ENCODE measurements at places on chromosomes 2 and 18. TPM values are rescaled to one million over a fixed set of nuclear protein-coding genes. Genes with fewer than 3 reads are reported as not detected.

- DNase-seq: no peak
Measured at GRCh38 chr18:10536280-10536679, 10.5 kb downstream of the NAPG start.

- DNase-seq: no peak
Measured at GRCh38 chr2:168033966-168034365, 213.4 kb downstream of the STK39 start.

GRCh38 chr18:58766164-58766563 lies 94.9 kb downstream of the MALT1 start:
- no peak for DNase-seq

GRCh38 chr2:106886916-106887758 lies 1.2 kb upstream of the ST6GAL2 start:
- DNase-seq: peak; percentile 25

Gene DES
- total RNA-seq: not detected

Gene CYTIP
- 233 TPM for total RNA-seq

Gene SNTG2
- total RNA-seq: 2.9 TPM

Gene KCNG2
- not detected for total RNA-seq

Measured in activated naive CD8-positive, alpha-beta T cell treated with anti-CD3 and anti-CD28 coated beads, Interleukin-2, amount 10 ng/mL, durations not matched to agents 7 days and 5 days (primary cell).